CD4-positive, alpha-beta T cell treated with Interleukin-2 at 100 ng/mL for 4 hours (primary cell): ENCODE measurements at places on chromosomes 5 and 9.
A peak's percentile ranks its signal among the peaks of the same experiment; 100 is the strongest.

- no peak for DNase-seq
These were observed 253.7 kb downstream of the ICE1 start for GRCh38 chr5:5676218-5676617.

GRCh38 chr5:62477801-62478200 is 65.2 kb downstream of the IPO11 start:
- no peak for DNase-seq

DNA sequence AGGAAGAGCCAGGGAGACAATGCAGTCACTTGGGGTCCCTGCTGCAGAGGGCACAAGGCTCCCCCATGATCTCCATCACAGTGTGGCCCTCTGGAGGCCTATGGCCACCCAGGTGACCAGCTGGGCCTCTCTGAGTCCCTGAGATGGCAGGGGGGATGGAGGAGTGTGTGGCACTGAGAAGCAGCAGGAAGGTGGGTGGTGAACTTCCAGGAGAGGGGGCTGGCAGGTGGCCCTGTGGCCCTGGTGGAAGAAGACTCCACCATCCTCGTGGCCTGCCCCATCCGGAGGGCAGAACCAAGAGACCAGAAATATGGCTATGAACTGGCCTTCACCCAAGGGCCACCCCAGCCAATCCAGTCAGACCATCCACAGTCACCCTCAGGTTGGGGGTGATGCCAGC is 31.7 kb upstream of the AFAP1L1 start:
- DNase-seq = no peak

- DNase-seq = no peak
These were observed 870.7 kb upstream of the CDH10 start for GRCh38 chr5:25515525-25515924.

- DNase-seq = no peak
These were observed 4.9 kb downstream of the PCDHGC5 start for GRCh38 chr5:141493500-141494422.

GRCh38 chr5:120358949-120359348 is 105.2 kb upstream of the PRR16 start:
- DNase-seq = no peak

- DNase-seq = no peak
These were observed 65.8 kb upstream of the NFIL3 start for GRCh38 chr9:91489361-91489899.

DNA sequence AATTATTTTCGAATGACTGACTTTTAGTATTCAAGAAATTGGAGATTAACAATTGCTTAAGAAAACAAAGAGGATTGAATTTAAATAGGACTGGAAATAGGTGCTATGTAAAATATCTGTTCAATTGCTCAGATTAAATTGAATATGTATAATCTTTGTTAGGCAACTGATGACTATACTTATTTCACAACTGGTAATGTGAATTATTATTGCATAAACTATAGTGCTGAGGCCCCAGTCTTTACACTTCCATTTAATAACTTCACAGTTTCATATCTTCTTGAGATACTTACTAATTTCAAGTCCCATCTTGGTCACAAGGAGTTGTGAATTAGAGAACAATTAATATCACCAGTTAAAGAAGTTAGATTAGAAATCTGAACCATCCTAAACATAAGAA is 16.7 kb downstream of the CEP78 start:
- DNase-seq = no peak

DNA sequence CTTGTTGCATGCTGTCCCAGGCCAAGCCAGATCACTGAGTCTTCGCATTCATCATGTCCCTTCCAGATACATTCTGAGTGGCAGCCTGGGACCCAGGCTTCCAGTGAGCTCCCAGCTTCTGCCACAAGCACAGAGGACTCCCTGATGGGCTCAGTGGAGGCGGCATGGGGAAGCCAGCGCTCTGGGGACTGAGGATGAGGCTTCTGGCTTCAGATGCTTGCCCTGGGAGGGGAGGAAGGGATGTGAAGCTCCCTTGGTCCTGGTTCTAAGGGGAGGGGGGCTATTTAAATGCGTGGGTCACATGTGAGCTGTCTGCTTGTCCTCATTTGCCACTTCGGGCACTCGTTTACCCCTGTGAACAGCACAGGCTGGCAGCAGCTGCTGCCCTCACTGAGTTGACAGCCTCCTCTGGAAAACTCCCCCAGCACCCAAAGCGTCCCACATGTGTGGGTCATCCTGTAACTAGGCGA is 174.0 kb downstream of the NR3C1 start:
- DNase-seq = peak; percentile 10

DNA sequence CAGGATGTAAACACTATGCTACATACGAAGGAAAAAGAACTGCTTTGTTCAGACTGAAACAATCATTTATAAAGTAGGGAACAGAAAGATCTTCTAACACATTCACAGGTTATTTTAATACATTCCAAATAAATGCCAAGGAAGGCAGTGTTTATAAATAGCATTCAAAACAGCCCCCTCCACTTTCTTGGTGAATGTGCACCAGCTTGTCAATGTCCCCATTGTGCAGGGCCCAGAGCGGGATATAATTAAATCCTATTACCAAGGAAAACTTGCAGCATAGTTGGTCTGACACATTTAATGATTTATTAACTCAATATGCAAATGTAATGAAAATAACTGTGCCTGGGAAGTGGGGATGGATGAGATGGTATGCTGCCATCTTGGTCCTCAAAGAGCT is 135.9 kb upstream of the RAD23B start:
- no peak for DNase-seq

DNA sequence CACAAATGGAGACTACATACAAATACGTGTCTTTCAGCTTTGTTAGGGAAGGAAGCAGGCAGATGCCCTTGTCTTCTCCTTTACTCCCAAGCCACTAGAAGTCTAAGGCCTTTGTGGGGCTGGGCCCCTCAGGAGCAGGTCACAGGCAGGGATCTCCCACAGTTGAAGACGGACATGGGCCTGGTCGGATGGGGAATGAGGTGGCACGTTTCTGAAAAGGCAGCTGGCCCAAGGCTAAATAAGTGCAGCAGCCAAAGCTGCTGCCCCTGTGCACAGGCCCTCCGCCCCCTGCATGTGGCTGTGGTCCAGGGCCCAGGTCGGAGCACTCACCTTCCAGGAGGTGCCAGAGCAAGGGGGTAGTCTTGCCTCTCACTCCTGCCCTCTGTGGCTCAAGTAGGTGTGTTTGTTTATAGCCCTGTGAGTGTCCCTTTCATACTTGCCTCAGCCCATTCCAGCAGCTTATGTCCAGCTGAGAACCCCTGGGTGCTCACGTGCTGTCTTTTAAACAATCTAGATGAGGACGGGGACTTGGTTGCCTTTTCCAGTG is 1.8 kb downstream of the SQSTM1 start:
- no peak for DNase-seq

- DNase-seq = no peak
These were observed 39.6 kb upstream of the SAP30L start for GRCh38 chr5:154406231-154406630.

DNA sequence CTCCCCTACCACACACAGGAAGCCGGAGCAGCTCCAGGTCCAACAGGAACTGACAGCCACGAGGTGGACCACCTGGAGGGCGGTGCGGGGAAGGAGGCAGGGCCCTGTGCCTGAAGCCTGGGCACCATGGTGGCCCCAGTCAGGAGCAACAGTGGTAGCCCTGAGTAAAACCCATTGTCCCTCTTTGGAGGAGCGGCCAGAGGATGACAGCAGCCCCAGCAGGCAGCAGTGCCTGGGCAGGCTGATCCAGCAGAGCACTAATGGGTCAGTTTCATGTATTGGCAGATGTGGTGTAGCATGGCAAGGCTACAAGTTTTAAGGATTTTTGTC is 47.7 kb upstream of the GARNL3 start:
- no peak for DNase-seq

DNA sequence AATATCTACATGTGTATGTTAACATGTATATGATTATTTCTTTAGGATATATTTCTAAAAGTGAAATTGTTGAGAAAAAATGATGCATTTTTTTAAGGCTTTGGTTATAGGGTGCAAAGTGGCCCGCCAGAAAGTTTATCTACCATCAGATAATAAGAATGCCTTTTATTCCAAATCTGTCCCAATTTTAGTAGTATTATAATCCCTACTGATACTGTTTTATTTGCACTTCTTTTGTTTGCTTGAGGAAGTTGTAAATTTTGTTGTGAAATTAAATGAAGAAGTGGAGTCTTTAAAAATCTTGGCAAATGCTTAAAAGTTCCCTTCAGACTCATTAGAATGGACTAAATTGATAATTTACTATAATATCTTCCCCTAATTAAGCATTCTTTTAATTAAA is 73.0 kb downstream of the NIPBL start:
- no peak for DNase-seq

GRCh38 chr5:87751824-87752223 is 339.1 kb upstream of the CCNH start:
- DNase-seq = no peak

GRCh38 chr9:81777482-81777881 is 88.1 kb upstream of the TLE1 start:
- DNase-seq = no peak

- DNase-seq = no peak
These were observed 622.6 kb downstream of the DTWD2 start for GRCh38 chr5:118365718-118366117.

GRCh38 chr5:100446879-100447430 is 88.2 kb upstream of the FAM174A start:
- DNase-seq = no peak

- no peak for DNase-seq
These were observed 18.5 kb upstream of the RCL1 start for GRCh38 chr9:4774209-4774608.

- DNase-seq = peak; percentile 44
These were observed 44.7 kb upstream of the NDFIP1 start for GRCh38 chr5:142063878-142064331.

DNA sequence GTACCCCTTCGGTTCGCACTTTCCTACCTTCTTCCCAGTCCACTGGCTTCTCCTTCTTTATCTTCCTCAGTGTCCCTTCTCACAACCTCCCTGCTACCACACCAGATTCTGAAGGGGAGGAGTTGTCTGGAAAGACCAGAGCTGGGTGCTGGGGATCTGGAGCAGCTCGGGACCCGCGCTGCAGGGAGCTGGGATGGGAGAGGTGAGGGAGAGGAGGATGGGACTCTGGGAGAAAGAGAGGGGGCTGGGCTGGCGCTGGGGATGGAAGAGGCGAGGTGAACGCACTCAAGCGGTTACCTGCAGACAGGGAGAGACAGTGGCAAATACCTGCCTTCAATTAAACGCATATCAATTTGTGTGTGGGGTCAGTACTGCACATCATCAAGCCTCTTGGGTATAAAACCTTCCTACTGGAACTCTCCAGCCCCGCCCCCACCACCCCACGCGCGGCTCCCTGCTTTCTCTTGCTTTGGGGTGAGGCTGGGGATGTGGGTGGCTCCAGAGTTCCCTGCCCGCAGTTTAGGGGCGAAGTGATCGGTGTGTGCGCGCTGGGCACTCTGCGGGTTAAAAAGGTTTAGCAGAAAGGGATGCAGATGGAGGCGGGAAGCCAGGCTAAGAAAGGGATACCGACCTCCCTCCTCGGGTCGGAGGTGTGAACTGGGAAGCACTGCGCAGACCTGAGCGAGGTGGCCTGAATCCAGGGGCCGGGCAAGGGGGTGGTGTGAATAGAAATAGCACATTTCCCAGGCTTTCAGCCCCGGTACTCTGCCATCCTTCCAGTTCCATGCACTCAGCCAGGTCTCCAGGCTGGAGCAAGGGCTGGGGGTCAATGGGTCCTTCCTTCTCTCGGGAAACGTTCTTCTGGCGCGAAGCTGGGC is 977 bp upstream of the PAM start:
- no peak for DNase-seq

DNA sequence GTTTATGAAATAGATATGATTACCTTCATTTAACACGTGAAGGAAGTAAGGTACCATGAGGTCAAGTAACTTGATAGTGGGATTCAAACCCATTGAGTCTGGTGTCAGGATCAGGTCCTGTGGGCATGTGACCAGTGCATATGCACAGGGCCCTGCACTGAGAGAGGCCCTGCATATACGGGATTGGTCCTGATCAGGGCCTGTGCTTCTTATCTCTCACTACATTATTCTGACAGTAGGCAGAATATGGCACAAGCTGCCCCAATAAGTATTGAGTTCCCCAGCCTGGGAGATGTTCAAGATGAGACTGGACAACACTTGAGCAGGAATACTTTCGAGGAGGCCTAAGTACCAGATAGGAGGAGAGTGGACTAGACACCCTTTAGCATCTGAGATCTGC is 44.0 kb downstream of the GALNT10 start:
- no peak for DNase-seq
